Endothelial cell of umbilical vein (primary cell): ENCODE measurements at places on chromosomes 1 and 21. TPM values are rescaled to one million over a fixed set of nuclear protein-coding genes. Genes with fewer than 3 reads are reported as not detected.

LELP1 gene
- total RNA-seq, result not detected in 2 replicates

AZIN2 gene
- 0.76 and 0.91 TPM in 2 replicates for total RNA-seq

UBE4B gene
- total RNA-seq, result 54.5 and 56.7 TPM in 2 replicates

KRTAP21-1 gene
- not detected in 2 replicates for total RNA-seq

CLCNKB gene
- not detected in 2 replicates for total RNA-seq

C8B gene
- total RNA-seq, result not detected in 2 replicates

ANGPTL3 gene
- total RNA-seq, result not detected in 2 replicates

DMBX1 gene
- total RNA-seq, result not detected in 2 replicates

TRIM67 gene
- total RNA-seq, result not detected in 2 replicates

FCRLA gene
- total RNA-seq, result not detected in 2 replicates

GPR3 gene
- 1.8 and 2.4 TPM in 2 replicates for total RNA-seq

FBXO42 gene
- total RNA-seq, result 16.3 and 17.3 TPM in 2 replicates

GJC2 gene
- 0.90 and 1.2 TPM in 2 replicates for total RNA-seq

MCOLN2 gene
- not detected in 2 replicates for total RNA-seq

OR2T2 gene
- total RNA-seq, result not detected in 2 replicates

CATSPER4 gene
- total RNA-seq, result not detected in 2 replicates

SERPINC1 gene
- 0.35 TPM in 1 of 2 replicates, not detected in the other for total RNA-seq

CHIT1 gene
- total RNA-seq, result not detected in 2 replicates

WNT9A gene
- total RNA-seq, result 4.1 and 5.4 TPM in 2 replicates

LRRC3 gene
- 4.2 and 4.8 TPM in 2 replicates for total RNA-seq

PTPN7 gene
- 0.86 and 1.9 TPM in 2 replicates for total RNA-seq

ZBTB18 gene
- 20.7 and 21.1 TPM in 2 replicates for total RNA-seq

TMCC2 gene
- total RNA-seq, result 2.0 and 2.1 TPM in 2 replicates

PAX7 gene
- total RNA-seq, result not detected in 2 replicates

SELE gene
- 1.8 and 4.7 TPM in 2 replicates for total RNA-seq

MARK1 gene
- total RNA-seq, result 5.5 and 6.0 TPM in 2 replicates

OR2M3 gene
- total RNA-seq, result not detected in 2 replicates

APH1A gene
- 157 and 165 TPM in 2 replicates for total RNA-seq

CAPN8 gene
- not detected in 2 replicates for total RNA-seq

ADAMTS1 gene
- total RNA-seq, result 12.8 and 16.3 TPM in 2 replicates

AJAP1 gene
- total RNA-seq, result not detected in 2 replicates

WDR64 gene
- not detected in 2 replicates for total RNA-seq

FGR gene
- not detected in 2 replicates for total RNA-seq

CACHD1 gene
- 8.7 and 9.3 TPM in 2 replicates for total RNA-seq

SH3D21 gene
- 5.1 and 7.2 TPM in 2 replicates for total RNA-seq

PLA2G2C gene
- not detected in 2 replicates for total RNA-seq

SLC45A3 gene
- 15.6 and 16.9 TPM in 2 replicates for total RNA-seq

CELA3A gene
- not detected in 2 replicates for total RNA-seq

OR2T33 gene
- total RNA-seq, result not detected in 2 replicates

TNFRSF4 gene
- total RNA-seq, result 0.62 and 1.5 TPM in 2 replicates

ISG20L2 gene
- total RNA-seq, result 32.1 and 35.3 TPM in 2 replicates

CASQ2 gene
- total RNA-seq, result not detected in 2 replicates

WNT3A gene
- not detected in 2 replicates for total RNA-seq

NEXN gene
- total RNA-seq, result 11.7 and 14.2 TPM in 2 replicates

RHD gene
- total RNA-seq, result not detected in 2 replicates

SPATA46 gene
- not detected in 2 replicates for total RNA-seq

PSRC1 gene
- 23.4 and 29.3 TPM in 2 replicates for total RNA-seq

ERO1B gene
- 3.6 and 5.1 TPM in 2 replicates for total RNA-seq

INSRR gene
- total RNA-seq, result not detected in 2 replicates
